ENCODE measurements at places on chromosomes 3 and 15.

DNA sequence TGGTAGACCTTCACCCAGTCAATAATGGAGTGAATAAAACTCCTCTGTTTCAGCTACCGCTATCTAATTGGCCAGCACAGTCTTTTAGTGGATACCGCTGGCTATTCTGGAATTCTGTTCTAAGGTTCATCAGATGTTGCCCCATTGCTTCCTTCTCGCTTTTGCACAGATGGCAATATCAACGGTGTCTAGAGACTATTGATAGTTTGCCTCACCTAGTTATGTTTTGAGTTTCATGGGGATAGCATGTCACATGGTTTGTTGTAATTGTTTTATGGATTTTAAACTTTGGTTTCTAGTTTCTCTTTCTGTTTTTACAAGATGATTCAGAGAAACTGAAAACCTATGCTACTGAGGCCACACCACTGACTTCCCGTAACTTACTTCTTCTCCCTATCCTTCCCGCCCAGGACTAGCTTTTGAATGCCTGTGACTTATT, 2.0 kb downstream of the XRN1 start:
- peak; percentile 21 for DNase-seq

GRCh38 chr3:145144361-145144760, 1016.6 kb downstream of the PLOD2 start:
- no peak for DNase-seq

DNA sequence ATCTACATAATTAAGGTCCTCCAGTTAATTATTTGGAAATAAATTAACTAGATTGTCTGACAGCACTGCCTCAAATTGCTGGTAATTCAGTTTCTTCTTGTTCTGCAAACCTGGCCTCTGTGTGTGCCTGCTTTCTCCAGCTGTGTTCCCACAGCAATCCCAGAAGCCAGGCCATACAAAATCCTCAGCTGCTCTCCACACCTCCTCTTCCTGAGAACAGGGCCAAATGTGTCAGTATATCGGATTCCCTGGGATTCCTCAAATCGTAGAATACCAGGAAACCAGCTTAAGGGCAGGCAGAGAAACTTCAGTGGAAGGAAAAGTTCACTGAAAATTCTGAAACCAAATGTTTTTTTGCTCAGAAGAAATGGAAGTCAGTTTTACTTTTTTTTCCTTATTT, 261.4 kb downstream of the ZMAT3 start:
- DNase-seq = no peak

- no peak for DNase-seq
Measured at GRCh38 chr3:50924638-50925037, 249.9 kb downstream of the DOCK3 start.

DNA sequence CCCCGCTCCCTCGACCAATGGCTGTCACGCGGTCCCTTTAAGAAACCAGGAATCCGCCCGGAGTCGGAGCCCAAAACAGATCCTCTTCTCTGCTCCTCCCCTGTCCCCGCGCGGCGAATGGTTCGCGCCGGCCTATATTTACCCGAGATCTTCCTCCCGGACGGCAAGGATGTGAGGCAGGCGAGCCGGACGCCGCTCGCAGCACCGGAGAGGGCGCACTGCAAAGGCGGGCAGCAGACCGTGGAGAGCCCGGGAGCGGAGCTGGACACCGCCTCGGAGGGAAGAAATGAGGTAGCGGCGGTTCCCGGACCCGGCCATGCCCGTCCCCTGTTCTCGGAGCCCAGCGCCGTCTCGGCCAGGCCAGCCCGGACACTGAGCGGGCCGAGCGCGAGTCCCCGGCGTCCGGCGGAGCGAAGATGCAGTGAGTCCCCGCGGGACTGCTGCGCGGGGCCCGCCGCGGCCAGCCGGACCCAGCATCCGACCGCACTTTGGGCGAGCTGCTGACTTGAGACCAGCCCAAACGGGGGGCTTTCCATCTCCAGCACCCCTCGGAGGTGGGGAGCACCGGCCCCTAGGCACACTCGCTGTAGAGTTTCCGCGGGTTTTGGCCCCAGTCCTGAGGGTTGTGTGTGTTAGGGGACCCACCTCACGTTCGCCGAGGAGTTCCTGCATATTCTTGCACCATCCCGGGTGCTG, at the start of gene FAM43A:
Gene FAM43A (plus strand): TSS at position 166 of the 696 bp plus-strand sequence. CDS start 944 bp downstream, outside the sequence.
- peak; percentile 87 for DNase-seq

- DNase-seq = no peak
Measured at GRCh38 chr3:142259359-142259758, 34.0 kb upstream of the GK5 start.

DNA sequence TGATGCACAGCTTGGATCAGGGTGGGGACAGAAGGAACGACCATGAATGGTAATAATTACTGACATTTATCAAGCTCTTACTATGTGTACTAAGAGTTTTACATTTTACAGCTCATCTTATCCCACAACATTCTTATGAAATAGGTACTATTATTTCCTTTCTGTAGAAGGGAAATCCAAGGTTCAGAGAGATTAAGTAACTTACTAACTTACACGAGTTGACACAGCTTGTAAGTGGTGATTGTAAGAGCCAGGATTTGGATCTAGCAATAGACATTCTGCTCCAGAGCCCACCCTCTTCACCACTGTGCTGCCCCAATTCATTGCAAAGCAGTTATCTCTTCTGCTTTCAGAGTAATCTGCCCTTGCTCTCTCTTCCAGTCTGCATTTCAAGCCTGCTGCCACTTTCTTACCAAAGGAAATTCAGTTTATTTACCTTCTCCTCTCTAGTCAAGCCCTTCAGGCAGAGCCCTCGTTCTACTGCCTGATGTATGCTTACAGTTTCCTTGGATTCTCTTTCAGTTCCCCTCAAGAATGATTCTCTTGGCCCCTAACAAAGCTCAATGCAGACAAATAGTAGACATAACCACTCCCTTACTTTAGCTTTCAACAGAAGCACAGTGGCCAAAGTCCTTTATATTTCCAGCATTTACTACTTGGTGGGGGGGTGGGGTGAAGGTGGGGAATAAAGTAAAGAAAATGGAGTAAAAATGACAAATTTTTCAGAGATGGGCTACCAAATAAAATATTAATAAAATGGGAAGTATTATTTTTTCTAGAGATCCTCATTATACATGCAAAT, 65.8 kb downstream of the ATP8B4 start:
- no peak for DNase-seq

DNA sequence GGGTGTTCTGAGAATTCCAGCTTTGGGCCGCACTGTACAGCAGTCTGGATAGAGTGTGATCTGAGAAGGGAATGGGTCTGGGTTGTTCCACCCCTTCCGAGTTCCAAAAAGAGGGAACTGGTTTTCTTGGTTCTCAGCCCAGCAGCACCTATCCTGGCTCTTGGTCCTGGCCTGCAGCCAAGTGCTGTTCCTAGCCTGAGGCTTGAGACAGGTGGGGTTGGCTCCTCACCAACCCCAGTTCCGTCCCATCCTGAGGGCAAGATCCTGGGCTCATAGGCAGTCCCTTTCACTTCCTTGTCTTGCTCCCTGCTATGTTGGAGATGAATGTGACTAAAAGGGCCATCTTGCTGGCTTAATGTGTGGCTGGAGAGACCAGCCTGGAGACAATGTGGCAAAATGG, 15.2 kb downstream of the IVD start:
- no peak for DNase-seq

GRCh38 chr15:69304182-69304545, 5.5 kb downstream of the PAQR5 start:
- DNase-seq = no peak

GRCh38 chr15:94070356-94071295, 160.7 kb upstream of the MCTP2 start:
- no peak for DNase-seq

GRCh38 chr3:183641882-183642281, 6.5 kb downstream of the KLHL24 start:
- DNase-seq = no peak

DNA sequence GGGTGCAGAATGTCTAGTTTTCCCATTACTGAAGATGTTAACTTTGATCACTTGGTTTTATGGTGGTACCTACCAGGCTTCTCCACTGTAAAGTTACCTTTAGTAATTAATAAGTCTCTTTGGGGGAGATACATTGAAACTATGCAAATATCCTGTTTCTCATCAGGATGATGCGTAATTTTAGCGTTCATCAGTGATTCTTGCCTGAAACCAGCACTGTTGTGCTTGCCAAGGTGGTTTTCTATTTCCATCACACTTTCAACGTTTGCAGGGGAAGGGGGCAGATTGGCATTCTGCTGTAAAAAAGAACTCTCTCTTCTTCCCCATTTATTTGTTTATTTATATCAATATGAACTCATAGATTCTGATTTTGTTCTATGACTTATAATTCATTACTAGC, 61.0 kb downstream of the SSR3 start:
- DNase-seq = no peak

GRCh38 chr15:72902245-72902918, 118.8 kb upstream of the ADPGK start:
- DNase-seq = no peak

DNA sequence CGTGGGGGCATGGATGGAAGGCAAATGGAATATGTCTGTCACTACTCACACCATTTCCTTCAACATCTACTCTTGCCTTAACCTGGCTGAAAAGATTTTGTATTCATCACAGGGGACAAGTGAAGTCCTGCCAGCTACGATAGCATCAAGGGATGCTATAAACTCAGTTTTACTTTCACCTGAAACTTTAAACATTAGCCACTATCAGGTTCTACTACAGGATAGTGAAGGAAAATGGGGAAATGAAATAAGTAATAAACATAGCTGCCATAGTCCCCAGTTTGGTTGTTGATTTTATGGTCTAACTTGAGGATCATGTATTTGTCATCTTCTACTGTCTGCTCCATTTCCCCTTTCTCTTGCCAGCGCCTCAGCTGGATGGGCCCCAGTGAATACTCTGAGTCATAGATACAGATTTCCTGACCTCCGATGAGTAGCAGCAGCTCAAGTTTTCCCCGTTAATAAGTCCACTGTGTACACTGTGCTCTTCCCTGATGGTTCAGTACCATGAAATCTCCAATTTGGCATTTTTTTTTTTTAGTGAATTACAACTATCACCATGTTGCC, 338.2 kb upstream of the SLCO3A1 start:
- DNase-seq = peak; percentile 9

DNA sequence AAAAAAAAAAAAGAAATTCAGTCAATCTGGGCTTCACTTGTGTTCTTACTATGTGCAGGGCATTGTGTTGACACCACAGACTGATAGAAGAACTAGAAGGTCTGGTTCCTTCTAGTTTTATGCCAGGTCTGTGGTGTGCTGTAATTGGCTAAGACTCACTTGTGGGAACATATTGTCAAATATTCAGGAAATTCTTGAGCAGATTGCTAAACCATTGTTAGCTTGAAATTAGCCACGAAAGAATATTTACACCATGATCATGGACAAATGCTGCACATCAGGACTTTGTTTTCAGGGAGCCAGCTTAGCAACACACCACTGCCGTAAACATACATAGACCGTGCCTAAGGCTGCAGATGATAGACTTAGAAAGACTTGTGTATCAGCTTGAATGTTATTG, 74.6 kb downstream of the GTPBP8 start:
- DNase-seq = no peak

- no peak for DNase-seq
Measured at GRCh38 chr3:146757759-146758158, 152.6 kb upstream of the PLSCR5 start.

GRCh38 chr3:183178833-183179549, 16.5 kb upstream of the LAMP3 start:
- peak; percentile 14 for DNase-seq

- DNase-seq = no peak
Measured at GRCh38 chr3:155785662-155786295, 20.3 kb downstream of the C3orf33 start.

- DNase-seq = no peak
Measured at GRCh38 chr15:58724466-58724865, 25.0 kb downstream of the ADAM10 start.

GRCh38 chr3:70179111-70179510, 133.3 kb downstream of the MDFIC2 start:
- no peak for DNase-seq

DNA sequence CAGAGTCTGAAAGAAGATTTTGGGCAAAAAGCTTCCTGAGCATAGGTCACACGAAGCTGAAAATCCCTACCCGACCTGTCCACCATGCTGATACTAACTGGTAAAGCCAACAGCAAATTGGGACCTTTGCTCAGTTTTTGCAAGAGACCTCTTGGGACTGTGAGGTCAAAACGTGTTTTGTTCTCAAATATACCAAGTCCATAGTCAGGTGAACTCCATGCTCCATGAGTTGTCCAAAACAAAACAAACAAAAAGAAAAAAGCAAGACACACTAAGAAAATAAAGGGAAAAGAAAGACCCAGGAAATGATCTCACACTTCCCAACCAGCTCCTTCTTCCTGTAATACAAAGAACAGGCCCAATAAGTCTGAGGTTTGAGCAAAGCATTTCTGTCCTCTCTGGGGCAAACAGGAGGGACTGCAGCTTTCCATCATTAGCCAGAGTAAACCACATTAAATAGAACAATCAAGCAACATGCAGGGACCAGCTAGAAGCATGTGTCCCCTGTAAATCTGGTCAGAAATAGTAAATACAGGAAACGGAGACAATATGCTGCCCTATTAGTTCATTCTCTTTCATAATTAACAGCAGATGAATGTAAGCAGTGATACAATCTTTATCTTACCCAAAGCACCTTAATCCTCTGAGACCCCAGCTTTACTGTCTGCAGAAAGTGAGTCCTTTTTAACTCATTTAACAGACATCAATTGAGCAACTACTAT, 125.0 kb upstream of the LIPC start:
- no peak for DNase-seq

DNA sequence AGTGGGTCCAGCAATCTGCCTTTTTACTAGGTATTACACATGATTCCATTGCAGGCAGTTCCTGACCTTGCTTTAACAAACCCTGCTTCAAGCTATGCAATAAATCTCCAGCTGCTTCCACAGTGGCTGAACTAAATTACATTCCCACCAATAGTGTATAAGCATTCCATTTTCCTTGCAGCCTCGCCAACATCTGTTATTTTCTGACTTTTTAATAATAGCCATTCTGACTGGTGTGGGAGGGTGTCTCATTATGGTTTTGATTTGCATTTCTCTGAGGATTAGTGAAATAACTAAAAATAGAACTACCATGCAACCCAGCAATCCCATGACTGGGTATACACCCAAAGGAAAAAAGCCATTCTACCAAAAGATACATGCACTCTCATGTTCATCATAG, 36.4 kb upstream of the DNAJC13 start:
- DNase-seq = no peak

DNA sequence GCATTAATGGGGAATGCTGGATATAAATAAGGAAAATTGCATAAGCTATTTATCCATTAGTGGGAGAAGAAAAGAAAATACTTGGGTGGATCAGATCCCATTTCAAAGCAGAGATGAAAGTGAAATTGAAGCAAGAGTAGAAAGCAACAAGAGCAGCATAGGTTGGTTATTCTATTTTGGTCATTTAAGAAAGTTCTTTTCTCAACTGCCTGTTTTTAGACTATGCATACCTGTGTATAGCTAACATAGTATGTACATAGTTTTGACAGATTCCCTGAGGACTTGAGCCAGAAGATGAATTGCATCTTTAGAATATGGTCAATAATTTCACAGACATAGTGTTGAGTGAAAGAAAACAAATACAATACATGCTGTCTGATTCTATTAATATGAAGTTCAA, 29.0 kb upstream of the DENND4A start:
- no peak for DNase-seq

- DNase-seq = no peak
Measured at GRCh38 chr3:134459562-134459961, 26.2 kb downstream of the ANAPC13 start.

- DNase-seq = no peak
Measured at GRCh38 chr15:67157521-67158252, 92.3 kb downstream of the SMAD3 start.

GRCh38 chr3:54968546-54969172, 40.8 kb upstream of the LRTM1 start:
- DNase-seq = no peak

- no peak for DNase-seq
Measured at GRCh38 chr3:53974324-53974723, 82.7 kb upstream of the SELENOK start.

GRCh38 chr15:58348095-58348812, 83.5 kb upstream of the LIPC start:
- no peak for DNase-seq

Measured in CD4-positive, alpha-beta T cell treated with Interleukin-1 beta for 1 hour (primary cell).